ENCODE measurements at places on chromosomes 3 and 15. TPM values are rescaled to one million over a fixed set of nuclear protein-coding genes. Genes with fewer than 3 reads are reported as not detected.

PRSS50 gene
- not detected for total RNA-seq

C3orf85 gene
- total RNA-seq = not detected

ACVR2B gene
- total RNA-seq = 2.7 TPM

ERICH6 gene
- total RNA-seq = 0.48 TPM

MYLK gene
- total RNA-seq = 110 TPM

BCHE gene
- 28.6 TPM for total RNA-seq

BTLA gene
- 0.26 TPM for total RNA-seq

RNU5B-1 gene
- total RNA-seq = not detected

SLC28A2 gene
- not detected for total RNA-seq

PPP1R14D gene
- total RNA-seq = not detected

ALDH1L1 gene
- total RNA-seq = not detected

UBE2E1 gene
- 85.0 TPM for total RNA-seq

CD86 gene
- not detected for total RNA-seq

TYRO3 gene
- total RNA-seq = 12.4 TPM

DIS3L gene
- 9.8 TPM for total RNA-seq

CCR3 gene
- total RNA-seq = not detected
